ENCODE measurements at places on chromosomes 5 and 9.
A peak's percentile ranks its signal among the peaks of the same experiment; 100 is the strongest.

DNA sequence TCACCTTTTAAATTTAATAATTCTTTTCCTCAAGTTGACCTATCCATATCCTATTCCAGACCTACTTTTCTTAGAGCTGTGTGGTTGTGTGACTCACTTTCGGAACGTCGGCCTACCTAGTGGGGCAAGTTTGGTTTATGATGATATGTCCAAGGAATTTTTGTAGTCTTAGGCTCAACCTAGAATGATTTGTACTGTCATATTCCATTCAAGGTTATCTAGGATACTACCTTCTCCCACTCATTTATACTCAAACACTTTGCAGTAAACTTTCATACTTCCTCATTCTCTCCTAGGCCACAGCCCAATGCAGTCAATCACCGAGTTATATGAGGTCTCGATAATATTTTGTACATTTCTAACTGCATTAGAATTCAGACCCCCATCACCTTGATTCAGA is 61.9 kb downstream of the PIK3R1 start:
- no peak for DNase-seq

DNA sequence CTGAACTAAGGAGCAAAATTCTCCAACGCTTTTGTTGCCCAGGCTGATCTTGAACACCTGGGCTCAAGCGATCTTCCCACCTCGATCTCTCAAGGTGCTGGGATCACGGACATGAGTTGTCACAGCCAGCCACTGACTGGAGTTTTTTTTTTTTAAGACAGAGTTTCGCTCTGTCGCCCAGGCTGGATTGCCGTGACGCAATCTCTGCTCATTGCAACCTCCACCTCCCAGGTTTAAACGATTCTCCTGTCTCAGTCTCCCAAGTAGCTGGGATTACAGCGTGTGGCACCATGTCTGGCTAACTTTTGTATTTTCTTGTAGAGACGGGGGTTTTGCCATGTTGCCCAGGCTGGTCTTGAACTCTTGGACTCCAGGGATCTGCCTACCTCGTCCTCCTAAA is 58.2 kb downstream of the EHMT1 start:
- no peak for DNase-seq

DNA sequence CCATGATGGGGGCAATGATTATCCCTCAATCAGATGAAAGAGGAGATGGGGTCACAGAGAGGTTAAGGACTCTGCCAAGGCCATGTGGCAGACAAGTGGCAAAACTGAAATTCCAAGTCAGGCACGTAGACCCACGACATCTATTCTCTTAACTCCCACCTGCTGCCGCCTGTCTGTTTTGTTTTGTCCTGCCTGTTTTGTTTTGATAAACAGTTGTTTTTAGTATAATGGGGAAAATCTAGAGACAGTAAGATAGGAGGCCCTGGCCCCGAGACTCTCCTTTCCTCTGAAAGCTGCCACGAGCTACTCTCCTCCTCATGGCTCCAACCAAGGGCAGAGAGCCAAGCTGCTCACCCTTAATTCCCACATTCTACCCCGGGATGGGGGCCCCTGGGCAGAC is 4.9 kb downstream of the FSTL4 start:
- no peak for DNase-seq

- no peak for DNase-seq
These were observed 90.2 kb upstream of the SH3PXD2B start for GRCh38 chr5:172544371-172545095.

GRCh38 chr9:1261266-1261665 is 211.1 kb downstream of the DMRT2 start:
- no peak for DNase-seq

DNA sequence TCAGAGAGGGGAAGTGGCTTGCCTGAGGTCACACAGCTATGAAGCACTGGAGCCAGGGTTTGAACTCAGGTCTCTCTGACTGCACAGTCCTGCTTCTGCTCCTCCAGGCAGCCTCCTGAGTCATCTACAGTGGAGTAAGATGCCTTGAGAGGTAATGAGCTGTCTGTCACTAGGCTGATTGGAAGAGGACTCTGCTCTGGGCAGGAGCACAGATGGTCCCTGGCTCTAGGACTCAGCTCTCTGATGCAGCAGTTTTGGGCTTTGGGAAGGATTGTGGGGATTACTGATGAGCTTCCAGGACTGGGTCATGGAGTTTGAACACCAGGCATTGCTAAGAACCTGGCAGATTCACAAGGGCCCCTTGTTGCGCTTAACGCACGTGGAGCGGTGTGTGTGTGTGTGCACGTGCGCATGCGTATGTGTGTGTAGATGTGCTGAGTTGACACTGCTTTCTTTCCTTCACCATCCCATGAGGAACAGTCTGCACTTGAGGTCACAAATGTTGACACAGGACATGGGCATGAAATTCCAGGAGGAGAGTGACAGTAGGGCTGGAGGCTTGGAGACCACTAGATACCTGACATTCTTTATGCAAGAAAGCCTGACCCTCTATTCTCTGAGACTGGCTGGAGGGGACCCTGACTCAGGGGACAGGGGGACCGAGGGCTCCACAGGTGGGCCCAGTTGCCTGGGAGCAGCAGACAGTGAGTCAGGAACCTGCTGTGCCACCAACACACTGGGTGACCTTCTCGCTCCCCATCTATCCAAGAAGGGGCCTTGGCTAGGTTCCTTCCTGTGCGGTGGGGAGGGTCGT is 170.5 kb downstream of the RGS3 start:
- no peak for DNase-seq

- no peak for DNase-seq
These were observed 36.0 kb downstream of the ANP32B start for GRCh38 chr9:98019098-98019497.

- DNase-seq = no peak
These were observed 35.1 kb upstream of the FREM1 start for GRCh38 chr9:14945351-14945750.

- no peak for DNase-seq
These were observed 180.1 kb downstream of the CACNA1B start for GRCh38 chr9:138057726-138058125.

- no peak for DNase-seq
These were observed 206.2 kb downstream of the TTLL11 start for GRCh38 chr9:121886759-121887485.

GRCh38 chr9:129656795-129657390 is 8.6 kb upstream of the PRRX2 start:
- no peak for DNase-seq

DNA sequence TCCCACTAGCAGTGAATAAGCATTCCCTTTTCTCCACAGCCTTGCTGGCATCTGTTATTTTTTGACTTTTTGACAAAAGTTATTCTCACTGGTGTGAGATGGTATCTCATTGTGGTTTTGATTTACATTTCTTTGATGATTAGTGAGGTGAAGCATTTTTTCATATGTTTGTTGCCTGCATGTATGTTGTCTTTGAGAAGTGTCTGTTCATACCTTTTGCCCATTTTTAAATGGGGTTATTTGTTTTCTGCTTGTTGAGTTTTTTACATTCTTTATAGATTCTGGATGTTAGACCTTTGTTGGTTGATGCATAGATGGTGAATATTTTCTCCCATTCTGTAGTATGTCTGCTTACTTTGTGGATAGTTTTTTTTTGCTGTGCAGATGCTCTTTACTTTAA is 171.7 kb downstream of the SREK1 start:
- DNase-seq = no peak

- DNase-seq = no peak
These were observed 46.7 kb downstream of the GARNL3 start for GRCh38 chr9:127311239-127311741.

GRCh38 chr5:92508271-92508670 is 1072.7 kb downstream of the NR2F1-AS1 start:
- DNase-seq = no peak

- DNase-seq = no peak
These were observed 174.2 kb downstream of the DCP2 start for GRCh38 chr5:113150821-113151220.

- no peak for DNase-seq
These were observed 714 bp upstream of the ZNF608 start for GRCh38 chr5:124746916-124747790.

DNA sequence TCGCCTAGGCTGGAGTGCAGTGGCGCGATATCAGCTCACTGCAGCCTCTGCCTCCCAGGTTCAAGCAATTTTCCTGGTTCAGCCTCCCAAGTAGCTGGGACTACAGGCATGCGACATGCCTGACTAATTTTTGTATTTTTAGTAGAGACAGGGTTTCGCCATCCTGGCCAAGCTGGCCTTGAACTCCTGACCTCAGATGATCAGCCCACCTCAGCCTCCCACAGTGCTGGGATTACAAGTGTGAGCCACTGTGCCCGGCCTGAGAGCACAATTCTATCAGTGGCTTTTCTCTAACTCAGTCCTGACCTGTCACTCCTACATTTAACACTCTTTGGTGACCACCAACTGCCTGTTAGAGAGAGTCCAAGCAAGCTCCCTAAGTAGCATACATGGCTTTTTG is 82.7 kb upstream of the SPOCK1 start:
- DNase-seq = no peak

DNA sequence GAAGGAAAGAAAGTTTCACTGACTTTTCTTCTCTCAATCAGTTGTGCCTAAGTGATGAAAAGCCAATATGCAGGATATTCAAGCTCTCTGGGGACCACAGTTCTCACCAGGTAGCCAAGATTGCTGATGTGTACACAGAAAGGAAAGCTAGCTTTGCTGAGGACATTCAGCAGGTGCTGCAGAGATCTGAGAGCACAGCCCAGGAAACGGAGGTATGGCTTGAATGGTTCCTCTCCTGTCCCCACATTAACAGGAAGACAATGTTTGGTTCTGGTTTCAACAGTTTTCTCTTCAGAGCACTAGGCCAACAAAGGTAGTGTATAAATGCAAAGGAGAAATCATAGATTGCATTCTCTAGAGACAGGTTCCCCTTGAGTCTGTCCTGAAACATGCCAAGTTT is 69.6 kb downstream of the PTPDC1 start:
- no peak for DNase-seq

DNA sequence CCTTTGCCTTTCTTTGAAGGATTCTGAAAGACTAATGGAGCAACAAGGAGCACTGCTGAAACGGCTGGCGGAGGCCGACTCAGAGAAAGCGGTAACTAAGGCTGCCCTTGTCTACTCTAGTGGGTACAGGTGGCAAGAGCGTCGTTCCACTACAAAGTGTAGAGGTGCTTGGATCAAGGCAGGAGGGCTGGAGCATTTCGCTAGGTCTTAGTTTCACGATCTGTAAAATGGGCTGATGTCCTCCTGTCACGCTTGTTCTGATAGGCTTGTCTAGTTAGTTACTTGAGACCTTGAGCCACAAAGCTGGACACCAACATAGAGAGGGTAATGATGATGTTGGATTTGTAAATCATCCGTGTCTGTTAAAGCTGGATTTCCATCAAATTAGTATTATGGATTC is 23.0 kb upstream of the GLE1 start:
- no peak for DNase-seq

DNA sequence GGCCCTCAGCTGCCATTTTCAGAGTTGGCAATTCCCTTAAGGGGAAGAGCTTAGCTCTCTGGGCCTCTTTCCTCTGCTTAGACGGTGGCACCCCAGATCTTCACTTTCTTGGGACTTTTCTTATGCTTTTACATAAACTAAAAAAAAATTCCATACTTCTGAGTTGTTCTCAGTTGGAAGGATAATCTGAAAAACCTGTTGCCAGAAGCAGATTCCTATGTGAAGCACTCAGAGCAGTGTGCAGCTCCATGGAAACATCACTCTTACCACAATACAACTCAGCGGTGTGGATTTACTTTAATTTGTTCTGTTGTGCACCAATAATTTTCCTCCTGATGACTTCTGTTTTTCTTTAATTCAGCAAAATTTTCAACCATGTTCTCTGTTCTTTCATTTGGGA is 44.1 kb upstream of the MROH2B start:
- no peak for DNase-seq

DNA sequence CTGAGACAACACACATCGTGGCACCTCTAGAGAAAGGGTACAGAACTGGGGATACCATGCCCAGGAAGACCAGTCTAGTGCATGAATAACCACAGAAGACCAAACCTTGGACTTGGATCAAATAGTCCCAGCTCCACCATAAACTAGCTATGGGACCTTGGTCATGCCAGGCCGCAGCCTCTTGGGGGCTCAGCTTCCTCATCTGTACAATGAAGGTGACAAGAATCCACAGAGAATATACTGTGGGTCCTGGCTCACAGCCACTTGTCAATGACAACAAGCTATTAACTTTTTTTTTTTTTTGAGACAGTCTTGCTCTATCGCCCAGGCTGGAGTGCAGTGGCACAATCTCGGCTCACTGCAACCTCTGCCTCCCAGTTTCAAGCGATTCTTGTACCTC is 3.9 kb downstream of the KYAT1 start:
- DNase-seq = no peak

GRCh38 chr5:126341906-126342630 is 81.1 kb upstream of the GRAMD2B start:
- no peak for DNase-seq

- peak; percentile 55 for DNase-seq
These were observed 649 bp downstream of the STK10 start for GRCh38 chr5:172187118-172188032.

GRCh38 chr9:27800692-27801370 is 227.6 kb upstream of the C9orf72 start:
- no peak for DNase-seq

DNA sequence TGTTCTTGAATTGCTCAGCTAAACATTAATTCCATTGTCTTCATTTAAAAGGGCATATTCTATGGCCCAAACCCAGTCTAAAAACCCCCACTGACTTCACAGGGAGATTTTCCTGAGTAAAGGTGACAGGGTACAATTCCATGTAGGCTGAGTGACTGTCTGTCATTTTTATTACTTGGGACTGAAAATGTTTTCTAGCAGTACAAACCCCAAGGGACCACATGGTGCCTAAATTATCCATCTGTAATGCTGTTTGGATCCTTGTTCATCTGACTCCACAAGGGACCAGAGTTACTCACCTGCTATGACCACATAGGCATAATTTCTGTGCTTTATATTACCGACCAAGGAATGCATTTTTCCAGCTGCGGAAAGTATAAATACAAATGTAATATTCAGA is 349.1 kb downstream of the ZNF608 start:
- DNase-seq = no peak

DNA sequence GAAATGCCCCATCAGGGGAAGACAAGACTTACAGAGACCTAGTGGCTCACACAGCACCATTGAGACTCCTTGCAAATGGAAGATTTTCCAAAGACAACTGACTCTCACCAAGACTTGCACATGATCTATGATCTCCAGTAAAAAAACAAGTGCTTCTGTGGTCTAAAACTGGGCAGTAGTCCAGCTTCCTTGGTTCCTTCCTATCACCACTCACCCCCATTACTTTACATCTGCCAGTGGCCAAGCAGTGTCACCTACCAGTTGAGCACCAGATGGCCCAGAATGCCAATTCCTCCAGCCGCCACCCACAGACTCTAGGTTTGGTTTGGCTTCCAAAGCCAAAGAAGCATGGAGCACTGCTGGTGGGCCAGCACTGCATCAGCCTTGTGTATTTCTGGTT is 47.7 kb downstream of the SH3TC2 start:
- no peak for DNase-seq
